ENCODE measurements at places on chromosomes 11 and 22.

GRCh38 chr11:11478687-11479086 is 125.6 kb upstream of the CSNK2A3 start:
- H3K36me3 ChIP-seq: no peaks in the 10 kb centered on the region
- no peak for DNase-seq
- no peak overlapping the region for H3K4me3 ChIP-seq
- no peak overlapping the region for H3K27ac ChIP-seq

- no peak overlapping the region for H3K4me3 ChIP-seq
- no peak overlapping the region for H3K27ac ChIP-seq
- no peak for DNase-seq
- no peaks in the 10 kb centered on the region for H3K4me1 ChIP-seq
- H3K36me3 ChIP-seq: peaks cover 20% of the 10 kb centered on the region
Measured at GRCh38 chr11:65981972-65982823, 19.8 kb downstream of the EIF1AD start.

- no peak overlapping the region for H3K4me3 ChIP-seq
- no peak for DNase-seq
- H3K36me3 ChIP-seq: no peaks in the 10 kb centered on the region
- H3K4me1 ChIP-seq: no peaks in the 10 kb centered on the region
Measured at GRCh38 chr11:75022296-75022695, 33.6 kb downstream of the NEU3 start.

GRCh38 chr11:96578379-96578778 is 188.6 kb downstream of the JRKL start:
- H3K36me3 ChIP-seq: no peaks in the 10 kb centered on the region
- no peaks in the 10 kb centered on the region for H3K27me3 ChIP-seq
- H3K4me3 ChIP-seq: no peak overlapping the region

DNA sequence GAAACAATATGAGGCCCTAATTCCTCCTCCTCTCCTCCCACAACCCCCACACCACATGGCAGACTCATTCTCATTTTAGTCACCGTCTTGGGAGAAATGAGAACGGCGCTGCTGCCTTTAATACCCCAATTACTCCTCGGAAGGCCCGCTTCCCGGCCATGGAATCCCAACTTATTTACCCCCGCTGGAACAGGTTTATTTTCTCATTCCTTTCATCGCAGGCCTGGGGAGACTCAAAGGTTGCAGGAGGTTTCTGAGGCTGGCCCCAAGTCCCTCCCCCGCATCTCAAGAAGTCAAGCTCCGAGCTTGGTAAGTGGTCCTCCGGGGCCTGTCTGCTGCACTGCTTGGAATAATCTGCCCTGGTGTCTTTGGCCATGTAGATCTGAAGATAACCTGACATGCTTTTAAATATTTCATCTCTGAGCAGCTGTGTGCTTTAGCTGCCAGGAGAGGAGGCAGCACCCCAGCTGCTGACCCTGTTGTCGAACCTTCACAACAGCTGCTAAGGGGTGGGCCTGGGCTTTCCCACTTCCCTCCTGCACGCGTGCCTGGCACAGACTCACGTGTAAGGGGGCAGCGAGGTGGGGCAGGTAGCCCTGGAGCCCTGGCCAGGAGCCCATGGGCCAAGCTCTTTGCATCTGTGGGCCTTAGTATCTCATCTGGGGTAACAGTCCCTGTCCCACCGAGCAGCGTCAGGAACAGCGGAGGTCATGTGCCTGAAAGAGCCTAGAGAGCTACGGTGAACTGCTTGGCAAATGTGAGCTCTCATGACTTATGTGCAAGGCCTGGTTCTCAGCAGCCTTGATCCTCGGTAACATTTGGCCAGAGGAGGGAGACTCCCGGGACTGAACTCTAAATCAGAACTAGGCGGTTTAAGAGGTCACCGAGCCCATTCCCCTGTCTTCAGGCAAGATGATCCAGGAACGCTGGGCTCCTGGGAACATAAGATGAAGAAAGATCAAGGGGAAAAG is 164.6 kb downstream of the ST3GAL4 start:
- no peaks in the 10 kb centered on the region for H3K27me3 ChIP-seq
- H3K4me3 ChIP-seq: no peak overlapping the region
- no peaks in the 10 kb centered on the region for H3K36me3 ChIP-seq
- no peak overlapping the region for H3K27ac ChIP-seq

- no peak overlapping the region for H3K27ac ChIP-seq
- no peaks in the 10 kb centered on the region for H3K4me1 ChIP-seq
- no peaks in the 10 kb centered on the region for H3K27me3 ChIP-seq
- DNase-seq: no peak
- no peak overlapping the region for H3K4me3 ChIP-seq
Measured at GRCh38 chr11:102528618-102529017, 1.9 kb downstream of the MMP7 start.

GRCh38 chr11:93740031-93740729 is 1.1 kb downstream of the TAF1D start:
- peaks cover 11% of the 10 kb centered on the region for H3K36me3 ChIP-seq
- peak overlapping the region; percentile 92 for H3K27ac ChIP-seq
- H3K27me3 ChIP-seq: no peaks in the 10 kb centered on the region
- H3K4me1 ChIP-seq: peaks cover 17% of the 10 kb centered on the region

DNA sequence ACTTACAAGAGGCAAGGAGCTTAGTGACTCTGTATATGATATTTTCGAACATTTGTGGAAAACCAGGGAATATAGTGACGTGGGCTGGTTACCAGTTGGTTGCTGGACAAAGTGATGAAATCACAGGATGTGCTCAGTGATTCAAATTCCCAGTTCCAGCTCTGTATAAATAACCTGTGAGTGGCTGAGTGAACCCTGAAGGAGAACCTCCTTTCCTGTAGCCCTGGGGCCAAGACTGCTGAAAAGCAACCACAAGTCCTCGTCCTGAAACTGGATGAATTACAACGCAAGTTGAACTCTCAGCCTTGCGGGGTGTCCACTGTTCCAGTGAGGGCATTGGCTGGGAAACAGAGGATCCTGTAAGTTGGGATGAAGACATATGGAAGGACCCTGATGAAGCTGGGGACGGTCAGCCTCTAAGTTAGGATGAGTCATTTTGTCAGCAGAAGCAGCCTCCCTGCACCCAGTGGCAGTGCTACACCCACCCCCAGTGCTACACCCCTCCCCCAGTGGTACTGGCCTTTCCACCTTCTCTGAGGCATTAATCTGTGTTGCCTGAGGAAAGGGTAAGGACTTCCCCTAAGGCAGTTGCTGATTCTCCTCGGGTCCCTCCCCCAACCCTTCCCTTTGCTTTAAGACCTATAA is 22.0 kb upstream of the CD81 start:
- H3K4me1 ChIP-seq: no peaks in the 10 kb centered on the region
- H3K4me3 ChIP-seq: no peak overlapping the region
- no peaks in the 10 kb centered on the region for H3K36me3 ChIP-seq
- H3K27ac ChIP-seq: no peak overlapping the region
- H3K27me3 ChIP-seq: peaks cover 27% of the 10 kb centered on the region

GRCh38 chr11:130448416-130449309 is at the start of gene ADAMTS15:
TSS of gene ADAMTS15 (plus strand) at chr11:130448645. CDS start at chr11:130448974, 329 bp downstream.
- peaks cover 45% of the 10 kb centered on the region for H3K27me3 ChIP-seq
- H3K4me1 ChIP-seq: peaks cover 15% of the 10 kb centered on the region
- peak within 1 kb of the TSS; percentile 74 for H3K4me3 ChIP-seq
- no peaks in the 10 kb centered on the region for H3K36me3 ChIP-seq
- peak within 1 kb of the TSS; percentile 58 for H3K27ac ChIP-seq

DNA sequence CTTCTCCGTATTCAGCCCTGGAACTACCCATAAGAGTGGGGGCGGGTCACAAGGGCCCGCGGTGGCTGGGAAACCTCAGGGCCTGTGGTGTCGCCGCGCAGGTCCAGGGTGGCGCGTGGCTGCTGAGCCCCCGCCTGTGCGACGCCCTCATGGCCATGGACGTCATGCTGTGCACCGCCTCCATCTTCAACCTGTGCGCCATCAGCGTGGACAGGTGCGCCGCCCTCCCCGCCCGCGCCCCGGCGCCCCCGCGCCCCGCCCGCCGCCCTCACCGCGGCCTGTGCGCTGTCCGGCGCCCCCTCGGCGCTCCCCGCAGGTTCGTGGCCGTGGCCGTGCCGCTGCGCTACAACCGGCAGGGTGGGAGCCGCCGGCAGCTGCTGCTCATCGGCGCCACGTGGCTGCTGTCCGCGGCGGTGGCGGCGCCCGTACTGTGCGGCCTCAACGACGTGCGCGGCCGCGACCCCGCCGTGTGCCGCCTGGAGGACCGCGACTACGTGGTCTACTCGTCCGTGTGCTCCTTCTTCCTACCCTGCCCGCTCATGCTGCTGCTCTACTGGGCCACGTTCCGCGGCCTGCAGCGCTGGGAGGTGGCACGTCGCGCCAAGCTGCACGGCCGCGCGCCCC is 2.4 kb downstream of the DRD4 start:
- H3K4me3 ChIP-seq: no peak overlapping the region
- H3K36me3 ChIP-seq: peaks cover 38% of the 10 kb centered on the region
- H3K27me3 ChIP-seq: no peaks in the 10 kb centered on the region
- DNase-seq: no peak
- H3K4me1 ChIP-seq: peaks cover 25% of the 10 kb centered on the region

- no peaks in the 10 kb centered on the region for H3K4me1 ChIP-seq
- no peak overlapping the region for H3K27ac ChIP-seq
- DNase-seq: no peak
- peaks cover 19% of the 10 kb centered on the region for H3K36me3 ChIP-seq
Measured at GRCh38 chr11:116861539-116861938, 24.1 kb upstream of the APOA1 start.

GRCh38 chr11:101211407-101211975 is 81.9 kb upstream of the PGR start:
- no peaks in the 10 kb centered on the region for H3K27me3 ChIP-seq
- no peak overlapping the region for H3K4me3 ChIP-seq
- no peak for DNase-seq
- H3K36me3 ChIP-seq: no peaks in the 10 kb centered on the region

- H3K4me1 ChIP-seq: no peaks in the 10 kb centered on the region
- no peak overlapping the region for H3K27ac ChIP-seq
- H3K27me3 ChIP-seq: no peaks in the 10 kb centered on the region
- no peak overlapping the region for H3K4me3 ChIP-seq
- H3K36me3 ChIP-seq: no peaks in the 10 kb centered on the region
Measured at GRCh38 chr11:110031171-110031570, 62.0 kb upstream of the ZC3H12C start.

DNA sequence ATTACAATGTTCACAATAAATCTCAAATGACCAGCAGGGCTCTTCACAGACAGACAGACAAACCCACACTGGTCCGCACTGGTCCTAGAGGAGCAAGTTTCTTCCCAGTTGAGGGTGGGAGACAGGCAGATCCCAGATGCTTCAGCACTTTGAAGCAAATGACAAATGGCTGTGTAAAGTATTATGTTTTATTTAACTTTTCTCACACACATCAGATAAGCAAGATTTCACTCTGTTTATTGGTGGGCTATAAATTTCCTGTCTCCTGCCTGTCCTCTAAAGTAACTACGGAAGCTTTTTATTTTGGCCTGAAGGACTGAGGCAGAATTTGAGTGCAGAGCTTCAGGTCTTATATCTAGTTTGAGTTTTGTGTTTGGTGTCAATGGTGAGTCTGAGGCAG is 174.7 kb upstream of the MTNR1B start:
- H3K27ac ChIP-seq: no peak overlapping the region
- no peaks in the 10 kb centered on the region for H3K27me3 ChIP-seq
- H3K4me3 ChIP-seq: no peak overlapping the region
- no peaks in the 10 kb centered on the region for H3K36me3 ChIP-seq
- H3K4me1 ChIP-seq: no peaks in the 10 kb centered on the region

- DNase-seq: no peak
- H3K27me3 ChIP-seq: no peaks in the 10 kb centered on the region
- no peak overlapping the region for H3K4me3 ChIP-seq
- H3K36me3 ChIP-seq: peaks cover 52% of the 10 kb centered on the region
Measured at GRCh38 chr11:67308031-67308866, 4.9 kb downstream of the SSH3 start.

- no peak overlapping the region for H3K4me3 ChIP-seq
- H3K27ac ChIP-seq: no peak overlapping the region
- no peaks in the 10 kb centered on the region for H3K36me3 ChIP-seq
- DNase-seq: no peak
- peaks cover 22% of the 10 kb centered on the region for H3K4me1 ChIP-seq
Measured at GRCh38 chr11:117953024-117953671, 23.9 kb upstream of the TMPRSS13 start.

DNA sequence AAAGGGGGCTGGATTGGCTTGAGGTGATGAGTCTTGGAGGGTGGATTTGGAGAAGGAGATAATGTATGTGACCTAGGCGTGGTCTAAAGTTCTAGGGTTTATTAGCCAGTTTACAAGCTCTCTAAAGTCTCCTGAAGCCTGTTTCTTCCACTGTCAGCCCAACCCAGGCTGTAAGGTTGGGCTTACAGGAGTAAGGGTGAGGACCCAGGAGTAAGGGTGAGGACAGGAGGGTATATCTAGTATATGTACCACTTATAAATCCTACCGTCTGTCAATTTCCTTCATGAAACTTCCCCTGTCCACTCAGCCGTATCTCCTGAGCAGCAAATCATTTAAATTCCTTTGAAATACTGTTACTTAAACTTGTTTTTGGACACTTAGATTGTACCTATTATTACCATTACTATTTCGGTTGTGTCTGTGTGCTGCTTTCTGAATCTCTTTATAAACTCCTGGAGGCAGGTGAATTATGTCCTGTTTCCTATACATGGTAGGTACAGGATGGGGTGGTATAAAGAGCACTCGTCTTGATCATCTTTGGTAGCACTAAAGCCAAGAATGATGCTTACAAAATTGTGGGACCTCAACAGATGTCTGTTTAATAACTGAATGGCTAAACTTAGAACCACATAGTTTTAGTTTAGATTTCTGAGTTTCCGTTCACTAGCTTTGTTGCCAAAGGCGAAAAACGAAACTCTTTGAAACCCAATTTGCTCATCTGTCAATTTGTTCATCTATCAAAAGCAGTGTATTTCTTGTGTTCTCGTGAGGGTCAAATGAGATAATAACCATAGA is 192.0 kb downstream of the GRIK4 start:
- H3K4me3 ChIP-seq: no peak overlapping the region
- H3K27me3 ChIP-seq: peaks cover 5% of the 10 kb centered on the region
- no peaks in the 10 kb centered on the region for H3K4me1 ChIP-seq
- DNase-seq: no peak

DNA sequence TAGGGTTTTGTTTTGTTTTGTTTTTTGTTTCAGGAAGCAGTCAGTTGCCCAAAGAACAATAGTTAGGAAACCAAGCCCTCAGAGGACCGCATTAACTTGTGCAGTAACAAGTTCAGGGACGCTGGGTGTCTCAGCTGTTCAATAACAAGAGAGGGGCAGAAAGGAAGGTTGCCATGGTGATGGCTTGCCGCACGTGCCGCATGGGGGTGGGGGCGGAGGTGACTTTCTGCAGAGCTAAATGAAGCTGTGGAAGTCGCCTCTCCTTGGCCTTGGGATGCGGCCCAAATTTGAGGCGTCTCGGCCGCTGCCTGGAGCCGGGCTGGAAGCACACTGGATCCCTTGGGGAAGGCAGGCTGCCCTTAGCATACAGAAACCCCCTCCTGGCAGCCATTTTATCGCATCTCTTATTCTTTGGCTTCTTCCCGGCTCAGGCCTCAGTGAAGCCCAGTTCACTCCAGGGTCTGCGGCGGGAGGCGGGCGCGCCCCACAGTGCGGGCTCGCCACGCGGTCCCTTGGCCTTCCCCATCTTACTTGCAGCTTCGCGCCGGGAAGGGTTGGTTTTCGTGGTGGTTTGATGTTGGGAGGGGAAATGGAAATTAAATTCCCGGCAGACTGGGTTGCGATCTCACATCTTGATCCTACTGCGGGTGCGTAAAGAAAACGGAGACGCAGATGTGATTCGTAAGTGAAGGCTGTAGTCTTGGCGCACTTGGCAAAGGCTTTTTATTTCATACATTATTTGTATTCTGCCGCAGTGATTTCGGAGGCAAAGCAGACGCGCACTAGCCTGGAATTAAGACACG is 94.3 kb downstream of the SLC17A6 start:
- no peaks in the 10 kb centered on the region for H3K36me3 ChIP-seq
- peaks cover 4% of the 10 kb centered on the region for H3K4me1 ChIP-seq
- H3K27me3 ChIP-seq: no peaks in the 10 kb centered on the region
- peak overlapping the region; percentile 1 for H3K27ac ChIP-seq
- DNase-seq: no peak

GRCh38 chr11:118856314-118856713 is 27.4 kb upstream of the CXCR5 start:
- no peak overlapping the region for H3K27ac ChIP-seq
- H3K27me3 ChIP-seq: no peaks in the 10 kb centered on the region
- peaks cover 5% of the 10 kb centered on the region for H3K4me1 ChIP-seq
- DNase-seq: no peak
- no peaks in the 10 kb centered on the region for H3K36me3 ChIP-seq
